ENCODE measurements at places on chromosomes 13 and 19.

DNA sequence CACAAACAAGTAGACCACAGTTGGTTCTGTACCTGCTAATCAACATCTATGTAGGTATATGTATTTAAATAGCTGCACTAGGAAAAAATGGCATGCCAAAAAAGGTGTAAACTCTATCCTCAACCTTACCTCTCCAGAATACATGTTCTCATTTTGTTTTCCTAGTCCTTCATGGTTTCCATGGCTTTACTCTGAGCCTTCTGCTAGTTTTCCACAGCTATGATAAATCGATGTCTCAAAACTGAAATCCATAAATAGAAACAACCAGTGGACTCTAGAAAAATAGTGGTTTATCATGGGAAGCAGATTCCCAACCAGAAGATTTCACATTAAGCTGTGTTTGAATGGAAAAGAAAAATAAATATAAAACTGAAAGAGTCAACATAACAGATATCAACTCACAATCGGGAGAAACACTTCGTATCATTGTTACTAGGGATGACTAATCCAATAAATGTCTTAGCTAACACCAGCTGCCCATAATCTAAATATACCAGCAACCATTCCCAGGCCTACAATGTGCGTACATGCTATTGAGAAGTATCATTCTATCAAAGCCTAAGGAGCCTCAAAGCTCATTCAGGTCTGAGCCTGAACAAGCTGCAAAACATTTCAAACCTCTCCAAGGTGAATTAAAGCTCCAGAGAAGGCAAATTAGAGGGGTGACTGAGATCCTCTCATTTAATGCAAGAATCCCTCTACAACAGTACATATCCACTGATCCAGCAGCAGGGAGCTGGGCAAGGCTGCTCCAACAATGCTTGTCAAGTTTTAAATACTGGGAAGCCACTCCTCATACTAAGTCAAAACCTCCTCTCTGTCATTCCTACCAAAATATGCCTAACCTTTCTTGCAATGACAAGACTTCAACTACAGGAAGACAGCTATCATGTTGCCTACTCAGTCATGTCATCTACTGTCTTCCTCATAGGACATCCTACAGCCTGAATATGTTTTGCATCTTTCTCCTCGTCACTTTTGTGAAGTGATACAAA is 90.2 kb downstream of the KCTD12 start:
- no peak for DNase-seq
- H3K4me3 ChIP-seq: no peak overlapping the region
- no peaks in the 10 kb centered on the region for H3K36me3 ChIP-seq
- H3K27ac ChIP-seq: no peak overlapping the region
- no peaks in the 10 kb centered on the region for H3K4me1 ChIP-seq
- no peaks in the 10 kb centered on the region for H3K27me3 ChIP-seq

DNA sequence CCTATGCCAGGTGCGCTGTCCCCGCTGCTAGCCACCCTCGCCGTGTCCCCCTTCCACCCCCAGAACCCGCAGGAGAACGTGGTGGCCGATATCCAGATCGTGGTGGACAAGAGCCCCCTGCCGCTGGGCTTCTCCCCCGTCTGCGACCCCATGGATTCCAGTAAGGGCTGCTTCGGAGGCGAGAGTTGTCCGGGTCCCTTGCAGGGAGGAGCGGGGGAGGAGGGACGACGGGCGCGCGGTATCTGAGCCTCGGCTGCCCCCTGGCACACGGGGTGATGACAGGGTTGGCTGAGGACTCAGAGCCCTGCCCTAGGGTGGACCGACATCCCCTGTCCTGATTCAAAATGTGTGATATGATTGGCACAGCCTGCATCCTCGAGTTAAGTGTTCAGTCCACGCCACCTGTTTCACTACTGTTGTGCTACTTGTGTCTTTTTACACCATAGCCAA is 653 bp downstream of the MVB12A start:
- DNase-seq: peak; percentile 24
- peaks cover 14% of the 10 kb centered on the region for H3K4me1 ChIP-seq
- no peaks in the 10 kb centered on the region for H3K36me3 ChIP-seq
- peak overlapping the region; percentile 64 for H3K4me3 ChIP-seq

DNA sequence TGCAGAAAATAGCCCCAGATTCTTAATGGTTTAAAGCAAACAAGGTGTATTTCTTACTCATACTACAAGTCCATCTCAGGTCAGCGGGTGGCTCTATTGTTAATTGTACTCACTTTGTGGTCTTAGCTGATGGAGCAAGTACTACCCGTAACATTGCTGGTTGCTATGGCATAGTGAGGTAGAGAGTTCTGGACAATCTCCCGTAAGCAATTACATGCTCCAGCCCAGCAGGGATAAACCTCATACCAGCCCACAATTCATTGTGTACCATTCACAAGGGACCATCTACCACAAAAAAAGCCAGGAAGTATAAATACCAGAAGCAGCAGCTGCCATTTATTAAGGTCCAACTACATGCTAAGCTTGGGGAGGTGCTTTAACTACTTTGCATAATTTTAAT is 167.1 kb downstream of the PCDH9 start:
- no peaks in the 10 kb centered on the region for H3K36me3 ChIP-seq
- H3K4me1 ChIP-seq: no peaks in the 10 kb centered on the region
- H3K4me3 ChIP-seq: no peak overlapping the region
- no peak for DNase-seq
- H3K27me3 ChIP-seq: no peaks in the 10 kb centered on the region
- no peak overlapping the region for H3K27ac ChIP-seq

- no peaks in the 10 kb centered on the region for H3K36me3 ChIP-seq
- peak; percentile 55 for DNase-seq
- H3K27ac ChIP-seq: peak overlapping the region; percentile 2
- H3K4me3 ChIP-seq: no peak overlapping the region
Measured at GRCh38 chr19:47036097-47036651, 12.2 kb downstream of the TMEM160 start.

DNA sequence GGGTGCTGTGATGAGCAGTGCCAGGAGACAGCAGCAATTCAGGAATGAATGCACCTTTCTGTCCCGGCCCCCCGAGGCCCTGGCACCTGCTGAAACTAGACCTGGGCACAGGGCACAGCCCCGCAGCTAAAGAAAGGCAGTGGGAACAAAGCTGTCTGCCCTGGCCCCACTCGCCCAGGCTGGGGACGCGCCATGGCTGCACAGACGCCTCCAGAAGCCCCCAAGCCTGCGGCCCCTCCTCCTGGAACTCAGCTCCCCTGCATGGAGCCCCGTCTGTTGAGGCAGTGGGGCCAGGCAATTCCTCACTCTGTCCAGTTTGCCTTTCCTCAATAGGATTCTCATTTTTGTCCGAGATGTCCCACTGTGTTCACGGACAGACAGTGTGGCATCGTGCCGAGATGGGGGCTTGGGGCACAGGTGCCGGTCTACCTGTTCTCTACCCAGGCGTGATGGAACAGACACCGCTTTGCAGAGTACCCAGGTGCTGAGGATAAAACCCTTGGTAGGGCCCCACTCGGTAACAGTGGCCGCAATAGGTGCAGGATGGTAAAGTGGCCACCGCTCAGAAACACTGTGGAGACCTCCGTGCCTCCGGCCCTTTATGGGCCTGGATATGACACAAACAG is 146.5 kb upstream of the SOX1 start:
- DNase-seq: peak; percentile 1
- no peak overlapping the region for H3K27ac ChIP-seq
- H3K27me3 ChIP-seq: no peaks in the 10 kb centered on the region
- H3K4me1 ChIP-seq: no peaks in the 10 kb centered on the region

DNA sequence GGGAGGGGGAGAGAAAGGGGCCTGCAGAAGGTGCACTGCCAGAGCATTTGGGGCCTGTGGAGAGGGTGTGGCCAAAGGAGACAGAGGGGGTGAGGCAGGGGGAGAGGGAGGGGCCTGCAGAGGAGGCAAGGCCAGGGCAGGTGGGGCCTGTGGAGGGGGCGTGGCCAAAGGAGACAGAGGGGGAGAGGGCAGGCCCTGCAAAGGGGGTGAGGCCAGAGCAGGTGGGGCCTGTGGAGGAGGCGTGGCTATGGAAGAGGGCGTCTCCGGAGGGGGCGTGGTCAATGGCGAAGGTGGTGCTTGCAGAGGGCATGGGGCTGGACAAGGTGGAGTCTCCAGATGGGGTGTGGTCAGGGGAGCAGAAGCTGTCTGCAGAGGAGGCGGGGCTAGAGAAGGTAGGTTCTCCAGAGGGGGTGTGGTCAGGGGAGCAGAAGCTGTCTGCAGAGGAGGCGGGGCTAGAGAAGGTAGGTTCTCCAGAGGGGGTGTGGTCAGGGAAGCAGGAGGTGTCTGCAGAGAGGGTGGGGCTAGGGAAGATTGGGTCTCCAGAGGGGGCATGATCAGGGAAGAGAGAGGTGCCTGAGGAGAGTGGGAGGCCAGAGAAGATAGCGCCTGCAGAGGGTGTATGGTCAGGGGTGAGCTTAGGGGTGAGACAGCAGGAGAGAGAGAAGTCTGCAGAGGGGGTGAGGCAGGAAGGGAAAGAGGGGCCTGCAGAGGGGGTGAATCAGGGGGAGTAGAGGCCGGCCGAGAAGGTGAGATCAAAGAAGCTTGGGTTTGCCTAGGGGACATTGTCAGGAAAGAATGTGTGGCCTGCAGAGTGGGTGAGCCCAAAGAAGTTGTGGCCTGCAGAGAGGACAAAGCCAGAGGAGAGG is 3.4 kb downstream of the PRR36 start:
- H3K27ac ChIP-seq: peak overlapping the region; percentile 85
- H3K36me3 ChIP-seq: no peaks in the 10 kb centered on the region
- peak; percentile 66 for DNase-seq

- H3K36me3 ChIP-seq: no peaks in the 10 kb centered on the region
- no peaks in the 10 kb centered on the region for H3K27me3 ChIP-seq
- no peak overlapping the region for H3K27ac ChIP-seq
- no peak overlapping the region for H3K4me3 ChIP-seq
- peaks cover 9% of the 10 kb centered on the region for H3K4me1 ChIP-seq
- no peak for DNase-seq
Measured at GRCh38 chr19:15178629-15179308, 22.0 kb downstream of the NOTCH3 start.

GRCh38 chr19:41111750-41112295 is 2.4 kb upstream of the CYP2F1 start:
- no peaks in the 10 kb centered on the region for H3K4me1 ChIP-seq
- no peaks in the 10 kb centered on the region for H3K36me3 ChIP-seq
- H3K27me3 ChIP-seq: no peaks in the 10 kb centered on the region
- H3K4me3 ChIP-seq: no peak overlapping the region
